NK-92 treated with Interleukin-12 subunit alpha and Interleukin-12 subunit beta, amount 100 ng/mL, for 24 hours (cell line): ENCODE measurements at places on chromosomes 5 and 9.
A peak's percentile ranks its signal among the peaks of the same experiment; 100 is the strongest.

DNA sequence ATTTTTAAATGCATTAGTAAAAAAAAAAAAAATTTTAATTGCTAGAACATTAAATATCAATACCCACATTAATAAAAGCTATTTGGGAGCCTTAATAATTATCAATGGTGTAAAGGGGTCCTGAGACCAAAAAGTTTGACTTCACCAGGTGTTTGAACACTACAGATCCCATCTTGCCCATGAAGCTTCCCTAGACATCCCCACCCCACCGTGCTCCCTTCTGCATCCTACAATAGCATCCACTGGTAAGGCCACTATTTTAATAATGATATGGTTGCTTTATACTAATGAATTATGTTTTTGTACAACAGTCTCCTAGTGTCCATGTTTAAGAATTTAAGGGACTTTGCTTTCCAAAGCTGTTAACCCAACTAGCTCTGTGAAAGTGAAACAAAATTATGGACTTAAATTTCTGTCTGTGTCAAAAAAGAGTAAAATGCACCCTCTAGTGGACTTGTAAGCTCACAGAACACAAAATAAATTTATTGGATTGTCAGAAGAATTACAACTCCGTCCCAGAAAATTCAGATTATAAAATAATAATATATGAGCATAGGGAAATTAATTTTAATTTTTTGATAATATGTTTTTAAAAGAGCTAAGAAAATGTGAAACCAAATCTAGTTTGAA lies 76.0 kb downstream of the ARL15 start:
- no peak for DNase-seq

DNA sequence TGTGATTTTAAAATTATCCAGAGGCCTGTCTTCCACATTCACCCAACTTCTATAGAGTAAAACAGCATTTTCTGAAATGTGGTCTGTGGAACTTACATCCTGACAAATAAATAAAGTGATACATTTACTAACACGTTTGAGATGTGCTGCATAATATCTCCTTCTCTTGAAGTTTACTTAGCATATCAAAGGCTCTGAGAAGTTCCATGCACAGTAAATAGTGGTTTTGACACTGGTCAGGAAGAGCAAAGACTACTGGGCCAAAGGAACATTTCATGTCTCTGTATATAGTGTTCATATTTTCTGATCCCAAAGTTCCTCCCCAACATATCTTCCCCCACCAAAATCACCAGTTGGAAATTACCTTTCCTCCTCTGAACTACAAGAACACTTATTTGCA lies 30.5 kb upstream of the TARS1 start:
- DNase-seq, result no peak

- DNase-seq, result no peak
These were observed 55.4 kb upstream of the RNF130 start for GRCh38 chr5:180126716-180127681.

DNA sequence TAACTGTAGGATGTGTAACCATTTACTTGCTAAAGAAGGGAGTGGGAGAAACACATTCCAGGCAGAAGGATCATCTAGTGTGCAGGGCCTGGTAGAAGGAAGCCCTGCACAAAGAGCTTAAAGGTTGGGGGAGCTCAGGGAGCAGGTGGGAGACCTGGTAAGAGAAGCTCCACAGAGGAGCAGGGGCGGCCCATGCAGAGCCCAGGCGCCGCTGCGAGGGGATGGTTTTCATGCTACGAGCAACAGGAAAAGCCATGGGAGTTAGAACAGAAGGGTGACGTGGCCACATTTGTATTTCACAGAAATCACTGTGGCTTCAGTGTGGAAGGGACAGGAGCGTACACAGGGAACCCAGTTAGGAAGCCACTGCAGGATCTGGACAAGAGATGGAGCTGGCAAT lies 73.1 kb downstream of the PDE6A start:
- no peak for DNase-seq

- DNase-seq, result no peak
These were observed 80.2 kb upstream of the HTR4 start for GRCh38 chr5:148734518-148734917.

DNA sequence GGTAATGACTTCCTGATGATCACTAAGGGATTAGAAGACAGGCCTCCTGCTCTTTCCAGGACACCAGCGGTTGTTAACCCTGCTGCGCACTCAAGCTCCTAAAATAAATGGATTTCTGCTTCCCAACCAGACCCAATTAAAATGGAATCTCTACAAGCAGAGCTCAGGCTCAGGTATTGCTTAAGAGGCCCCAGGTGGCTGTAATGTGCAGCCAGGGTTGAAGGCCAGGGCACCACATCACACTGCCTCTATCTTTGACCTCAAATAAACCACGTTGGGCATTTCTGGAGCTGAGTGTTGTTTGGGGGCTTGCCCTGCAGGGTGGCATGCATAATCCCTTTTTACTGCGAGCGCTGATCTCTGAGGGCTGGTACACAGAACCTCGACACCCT lies 108.0 kb downstream of the FBXO38 start:
- no peak for DNase-seq

DNA sequence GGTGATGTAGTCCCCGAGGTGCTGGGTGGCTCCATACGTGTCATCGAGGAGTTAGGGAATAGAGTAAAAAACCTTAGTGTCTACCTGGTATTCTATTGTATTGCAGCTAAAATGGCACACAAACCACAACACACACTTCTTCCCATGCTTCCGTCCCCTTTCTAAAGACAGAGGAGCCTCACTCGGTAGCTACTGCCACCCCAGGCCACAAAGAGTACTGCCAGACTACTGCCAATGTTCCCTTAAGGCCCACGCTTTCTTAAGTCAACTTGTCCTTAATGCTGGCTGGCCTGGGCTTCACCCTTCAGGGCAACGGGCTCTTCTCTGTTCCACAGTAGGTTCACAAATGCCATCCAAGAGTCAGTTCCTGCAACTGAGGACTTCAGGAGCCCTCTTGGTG lies 673.0 kb downstream of the ELAVL2 start:
- no peak for DNase-seq

DNA sequence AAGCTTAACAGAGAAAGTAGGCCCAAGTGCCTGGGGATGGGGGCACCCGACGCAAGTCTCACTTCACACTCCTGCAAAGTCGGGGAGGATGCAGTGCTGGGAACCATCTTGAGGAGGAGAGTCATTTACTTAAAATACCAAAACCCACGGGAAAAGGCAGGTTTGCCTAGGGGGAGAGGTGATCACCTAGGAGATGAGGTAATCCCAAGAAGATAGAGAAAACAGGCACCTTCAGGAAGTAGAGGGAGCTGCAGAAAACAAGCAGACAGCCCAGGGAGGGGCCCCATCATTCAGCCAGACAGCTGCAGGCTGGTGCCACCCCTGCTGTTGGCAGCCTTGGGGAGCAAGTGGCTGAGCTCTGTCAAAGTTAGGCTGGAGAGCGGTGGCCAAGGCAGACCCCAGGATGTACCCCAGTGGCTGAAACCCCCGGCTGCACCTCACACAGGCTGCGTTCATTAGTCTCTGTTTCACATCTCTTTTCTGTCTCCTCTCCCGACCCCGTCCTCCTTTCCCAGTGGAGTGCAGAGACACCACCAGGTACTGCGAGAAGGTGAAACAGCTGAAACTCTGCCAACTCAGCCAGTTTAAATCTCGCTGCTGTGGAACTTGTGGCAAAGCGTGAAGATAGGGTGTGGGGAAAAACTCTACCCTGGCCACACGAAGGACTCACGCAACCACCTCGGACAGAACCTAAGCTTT lies 124.9 kb downstream of the SAXO1 start:
- no peak for DNase-seq

DNA sequence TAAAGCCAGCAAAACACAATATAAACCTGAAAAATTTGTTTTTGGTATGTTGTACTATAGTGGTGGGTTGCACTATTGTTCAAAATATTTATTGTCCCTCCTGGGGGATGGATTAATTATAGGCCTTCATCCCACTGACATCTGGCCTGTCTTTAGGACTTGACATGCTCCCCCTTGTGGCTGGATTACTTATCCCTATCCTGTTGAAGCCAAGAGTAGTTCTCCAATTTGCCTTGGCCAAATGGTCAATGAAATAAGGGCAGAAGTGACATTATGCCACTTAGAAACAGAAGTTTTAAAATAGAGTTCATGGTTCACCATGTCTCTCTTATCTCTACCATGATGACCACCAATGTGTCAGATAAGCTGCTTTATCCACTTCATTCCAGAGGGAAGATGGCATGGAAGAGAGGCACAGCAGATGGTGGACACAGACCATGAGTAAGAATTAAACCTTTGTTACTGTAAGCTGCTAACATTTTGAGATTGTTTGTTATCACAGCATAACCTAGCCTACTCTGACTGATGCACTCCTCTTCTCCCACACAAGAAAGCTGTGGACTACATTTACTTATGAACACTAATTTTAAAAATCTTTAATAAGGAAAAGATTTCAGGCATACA lies 29.2 kb upstream of the ARHGEF28 start:
- DNase-seq, result no peak

DNA sequence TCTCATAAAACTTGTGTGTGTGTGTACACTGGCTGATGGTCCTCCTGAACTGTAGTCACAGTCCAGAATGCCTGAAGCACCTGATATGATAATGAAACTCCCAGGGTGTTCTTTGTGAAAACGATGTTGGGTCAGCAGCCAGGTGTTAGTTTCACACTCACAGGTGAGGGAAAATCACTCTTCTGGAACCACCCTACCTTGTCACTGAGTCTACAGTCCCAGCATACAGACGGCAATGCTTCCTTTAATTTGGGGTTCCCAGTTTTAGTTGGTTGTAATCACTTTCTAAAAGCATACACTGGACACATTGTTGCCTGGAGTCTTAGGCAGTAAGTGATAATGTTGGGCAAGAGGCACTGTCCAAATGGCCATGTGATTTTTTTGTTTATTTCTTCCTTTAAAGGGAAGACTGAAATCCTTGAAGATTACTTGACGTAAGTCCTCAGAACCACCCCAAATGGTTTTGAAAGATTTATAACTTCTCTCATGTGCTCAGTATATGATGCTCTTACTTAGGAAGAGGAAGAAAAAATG lies 18.2 kb upstream of the MGAT1 start:
- no peak for DNase-seq

GRCh38 chr9:137000177-137000930 lies 4.0 kb upstream of the CLIC3 start:
- peak; percentile 39 for DNase-seq

DNA sequence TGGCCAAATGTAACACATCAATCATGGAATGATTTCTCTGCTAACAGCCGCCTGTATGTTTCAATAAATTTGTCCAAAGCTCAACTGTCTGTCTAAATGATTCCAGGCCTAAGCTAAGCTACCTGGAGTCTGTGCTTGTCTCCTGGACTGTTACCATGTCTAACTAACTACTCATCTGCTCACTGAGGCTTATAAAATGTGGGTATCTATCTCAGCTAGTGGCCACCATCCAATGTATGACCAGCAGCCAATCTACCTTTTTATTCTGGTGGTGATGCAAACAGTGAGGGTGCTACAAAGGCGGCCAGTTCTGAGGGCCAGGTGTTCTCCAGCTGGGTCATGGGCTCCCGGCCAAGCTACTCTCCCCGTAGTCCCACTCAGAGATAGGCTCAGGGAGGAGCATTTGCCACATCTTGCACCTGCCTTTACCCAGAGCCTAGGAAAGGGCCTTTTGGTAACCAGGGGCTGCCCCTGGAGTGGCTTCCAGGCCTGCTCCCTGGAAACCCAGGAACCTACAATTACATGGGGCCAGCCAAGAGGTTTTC lies 59.1 kb downstream of the PFDN1 start:
- DNase-seq, result no peak
